ENCODE measurements at places on chromosomes 5 and 9.
A peak's percentile ranks its signal among the peaks of the same experiment; 100 is the strongest.

DNA sequence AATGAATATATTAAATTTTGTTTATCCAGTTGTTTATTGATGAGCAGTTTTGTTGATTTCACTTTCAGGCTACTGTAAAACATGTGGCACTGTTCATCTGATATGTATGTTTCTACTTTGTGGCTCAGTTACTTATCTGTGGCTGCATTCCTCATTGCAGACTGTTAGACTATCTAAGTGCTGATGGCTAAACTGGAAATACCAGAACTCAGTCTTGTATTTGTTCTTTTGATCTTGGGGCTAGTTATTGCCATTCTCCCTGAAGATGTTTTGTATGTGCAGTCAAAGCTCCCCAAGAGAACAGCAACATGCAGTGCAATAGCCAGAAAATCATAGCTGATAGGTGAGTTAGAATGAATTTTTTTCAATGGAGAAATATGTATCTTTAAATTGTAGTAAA, 162.2 kb downstream of the GADD45G start:
- no peak for DNase-seq

DNA sequence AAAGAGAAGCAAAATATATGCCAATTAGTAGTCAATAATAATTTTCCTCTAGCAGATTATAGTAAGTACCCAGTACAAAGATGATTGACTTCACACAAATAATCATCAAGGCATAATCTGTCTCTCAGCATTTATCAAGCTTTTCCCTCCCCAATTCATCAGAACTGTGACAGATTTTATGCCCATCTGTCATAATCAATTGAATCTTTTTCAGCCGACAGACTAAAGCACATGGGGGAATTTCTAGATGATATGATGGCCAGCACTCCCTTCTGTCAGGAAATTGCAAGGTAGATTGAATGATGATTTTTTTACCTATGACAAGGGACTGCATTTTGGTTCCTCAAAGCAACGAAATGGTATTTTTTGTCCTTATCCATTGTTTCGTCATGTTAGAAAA, 227.1 kb upstream of the CYLC2 start:
- no peak for DNase-seq

DNA sequence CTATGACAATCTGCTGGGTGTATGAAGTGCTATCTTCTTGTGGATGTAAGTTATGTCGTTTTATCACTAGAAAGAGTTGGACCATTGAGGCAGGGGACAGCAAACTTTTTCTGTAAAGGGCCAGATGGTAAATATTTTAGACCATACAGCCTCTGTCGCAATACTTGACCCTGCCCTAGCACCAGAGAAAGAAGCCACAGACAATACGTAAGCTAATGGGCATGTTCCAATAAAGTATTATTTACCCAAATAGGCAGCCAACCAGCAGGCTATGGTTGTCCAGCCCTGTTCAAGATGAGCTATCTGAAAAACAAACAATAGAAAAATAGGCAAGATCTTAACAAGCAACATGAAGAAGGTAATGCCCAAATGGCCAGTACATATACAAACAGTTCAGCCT, 36.4 kb downstream of the MTX3 start:
- no peak for DNase-seq

GRCh38 chr5:157217289-157218024, 36.8 kb downstream of the ITK start:
- no peak for DNase-seq

DNA sequence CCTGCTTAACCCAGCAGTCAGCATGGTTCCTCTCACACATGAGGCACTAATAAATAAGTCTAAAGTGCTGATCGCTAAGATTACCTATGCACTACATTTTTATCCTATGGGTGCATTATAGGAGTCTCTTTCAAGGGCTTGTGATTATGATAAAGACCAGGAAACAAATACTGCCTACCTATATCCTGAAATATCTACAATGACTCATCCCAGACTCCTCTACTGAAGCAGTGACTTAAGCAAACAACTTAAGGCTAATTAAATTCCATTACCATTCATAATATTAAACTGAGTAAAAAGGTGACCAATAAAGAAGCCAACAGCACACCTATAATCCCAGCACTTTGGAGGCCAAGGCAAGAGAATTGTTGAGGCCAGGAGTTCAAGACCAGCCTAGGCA, 338.4 kb downstream of the DNAH5 start:
- DNase-seq = no peak

DNA sequence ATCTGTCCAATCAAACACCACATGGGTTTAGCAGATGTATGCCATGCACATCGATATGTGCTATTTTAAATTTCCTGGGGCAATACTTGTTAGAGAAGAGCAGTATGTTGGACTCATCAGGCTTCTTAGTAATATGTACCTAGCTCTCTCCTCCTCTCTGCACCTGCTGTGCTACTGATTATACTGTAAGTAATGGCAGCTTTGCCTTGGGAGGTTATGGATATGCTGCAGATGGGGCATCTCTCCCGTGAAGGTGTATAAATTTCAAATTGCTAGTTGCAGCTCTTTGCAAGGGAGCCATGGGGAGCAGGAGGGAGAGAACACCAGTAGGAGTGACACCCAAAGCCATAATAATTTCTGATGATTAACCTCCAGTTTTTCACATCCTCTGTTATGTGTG, 101.5 kb downstream of the SPATA31D1 start:
- DNase-seq = no peak

DNA sequence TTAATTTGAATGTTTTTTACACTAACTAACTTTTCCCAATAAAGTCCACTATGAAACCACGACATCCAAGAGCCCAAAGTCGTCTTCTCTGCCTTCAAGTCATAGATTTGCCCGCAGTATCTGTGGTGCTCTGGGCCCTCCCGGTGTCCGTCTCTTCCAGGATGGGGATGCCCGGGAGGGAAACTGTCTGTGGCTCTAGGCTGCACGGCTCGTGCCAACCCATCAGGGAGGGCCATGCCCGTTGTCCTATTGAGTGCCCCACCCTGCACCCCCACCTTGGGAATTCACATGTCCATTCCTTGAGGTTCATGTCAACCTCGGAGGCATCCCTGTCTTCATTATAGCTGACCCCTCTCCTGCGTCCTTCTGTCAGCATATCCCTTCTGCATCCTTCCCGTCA, 59.8 kb upstream of the LRRTM2 start:
- no peak for DNase-seq

DNA sequence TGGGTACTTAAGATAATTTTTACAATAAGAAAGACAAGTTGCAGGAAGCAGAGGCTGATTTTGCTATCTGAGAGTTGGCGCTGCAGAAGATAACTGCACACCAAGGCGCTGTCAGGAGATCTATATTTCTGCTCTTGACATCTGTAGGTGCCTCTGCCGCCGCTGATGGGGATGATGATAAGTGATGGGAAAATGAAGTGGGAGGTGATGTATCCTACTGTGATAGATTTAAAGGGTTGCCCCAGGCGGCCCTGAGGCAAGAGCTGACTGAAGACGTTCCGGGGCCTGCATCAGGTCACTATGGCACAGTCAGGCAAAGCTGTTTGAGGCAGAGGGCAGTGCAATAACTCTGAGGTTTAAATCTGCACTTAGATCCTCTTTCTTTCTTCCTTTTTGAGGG, 78.1 kb downstream of the SNCAIP start:
- DNase-seq = no peak

GRCh38 chr9:92245005-92245797, 48.3 kb downstream of the IARS1 start:
- DNase-seq = no peak

- peak; percentile 74 for DNase-seq
These were observed 4.6 kb downstream of the NMRK1 start for GRCh38 chr9:75083188-75083970.

DNA sequence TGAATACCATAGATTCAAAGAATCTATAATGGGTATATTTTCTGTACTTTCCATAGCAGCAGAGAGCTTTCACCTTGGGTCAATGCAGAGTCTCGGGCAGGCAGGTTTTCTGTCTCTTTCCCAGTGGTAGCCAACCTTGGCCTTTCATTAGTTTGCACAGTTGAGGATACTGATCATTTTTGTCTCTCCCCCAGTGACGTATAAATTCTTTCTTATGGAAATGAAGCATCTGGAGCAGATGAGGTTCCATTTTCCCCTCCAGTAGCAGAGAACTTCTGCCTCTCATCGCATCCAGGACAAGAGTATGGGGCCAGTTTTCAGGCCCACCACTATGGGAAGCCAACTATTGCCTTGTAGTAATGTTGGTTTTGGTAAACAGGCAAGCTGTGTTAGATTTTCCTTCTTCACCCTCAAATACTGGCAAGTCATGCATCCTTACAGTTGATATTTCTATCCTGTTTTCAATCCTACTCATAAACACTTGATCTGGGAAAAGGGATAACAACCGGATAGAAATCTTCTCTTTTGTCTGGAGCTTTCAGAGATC, 845.2 kb upstream of the CDH18 start:
- no peak for DNase-seq

DNA sequence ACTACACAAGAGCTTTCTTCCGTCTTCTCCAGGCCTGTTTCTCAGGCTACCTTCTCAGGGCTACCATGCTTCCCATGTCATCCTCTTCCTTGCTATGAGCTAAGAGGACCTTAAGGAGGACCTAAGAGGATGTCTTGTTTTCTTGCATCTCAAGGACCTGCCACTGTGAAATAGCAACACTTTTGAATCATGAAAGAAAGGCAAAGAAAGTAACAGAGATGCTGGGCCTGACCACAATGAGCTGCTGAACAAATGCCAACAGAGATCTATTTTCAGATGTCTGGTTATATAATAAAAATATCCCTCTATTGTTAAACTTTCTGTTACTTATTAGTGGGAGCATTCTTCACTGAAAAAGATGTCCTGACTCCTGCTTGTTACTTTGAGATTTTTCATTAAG, 36.7 kb upstream of the ANXA1 start:
- DNase-seq = no peak

DNA sequence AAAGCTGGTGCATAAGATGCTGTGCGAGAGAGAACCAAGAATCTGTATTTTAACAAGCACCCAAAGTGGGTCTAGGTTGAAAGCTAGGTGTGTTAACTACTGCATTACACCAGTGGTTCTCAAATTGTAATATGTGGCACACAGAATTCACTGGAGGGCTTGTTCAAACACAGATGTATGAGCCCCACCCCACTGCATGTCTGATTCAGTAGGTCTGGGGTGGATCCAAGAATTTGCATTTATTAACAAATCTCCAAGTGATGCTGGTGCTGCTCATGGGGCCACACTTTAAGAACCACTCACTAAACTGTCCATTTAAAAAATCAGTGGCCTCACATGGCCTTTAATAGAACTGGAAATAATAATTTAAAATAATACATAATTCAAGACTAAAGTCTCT, 40.4 kb downstream of the LPAR1 start:
- no peak for DNase-seq

GRCh38 chr5:66966439-66966838, 230.2 kb downstream of the CD180 start:
- DNase-seq = no peak

DNA sequence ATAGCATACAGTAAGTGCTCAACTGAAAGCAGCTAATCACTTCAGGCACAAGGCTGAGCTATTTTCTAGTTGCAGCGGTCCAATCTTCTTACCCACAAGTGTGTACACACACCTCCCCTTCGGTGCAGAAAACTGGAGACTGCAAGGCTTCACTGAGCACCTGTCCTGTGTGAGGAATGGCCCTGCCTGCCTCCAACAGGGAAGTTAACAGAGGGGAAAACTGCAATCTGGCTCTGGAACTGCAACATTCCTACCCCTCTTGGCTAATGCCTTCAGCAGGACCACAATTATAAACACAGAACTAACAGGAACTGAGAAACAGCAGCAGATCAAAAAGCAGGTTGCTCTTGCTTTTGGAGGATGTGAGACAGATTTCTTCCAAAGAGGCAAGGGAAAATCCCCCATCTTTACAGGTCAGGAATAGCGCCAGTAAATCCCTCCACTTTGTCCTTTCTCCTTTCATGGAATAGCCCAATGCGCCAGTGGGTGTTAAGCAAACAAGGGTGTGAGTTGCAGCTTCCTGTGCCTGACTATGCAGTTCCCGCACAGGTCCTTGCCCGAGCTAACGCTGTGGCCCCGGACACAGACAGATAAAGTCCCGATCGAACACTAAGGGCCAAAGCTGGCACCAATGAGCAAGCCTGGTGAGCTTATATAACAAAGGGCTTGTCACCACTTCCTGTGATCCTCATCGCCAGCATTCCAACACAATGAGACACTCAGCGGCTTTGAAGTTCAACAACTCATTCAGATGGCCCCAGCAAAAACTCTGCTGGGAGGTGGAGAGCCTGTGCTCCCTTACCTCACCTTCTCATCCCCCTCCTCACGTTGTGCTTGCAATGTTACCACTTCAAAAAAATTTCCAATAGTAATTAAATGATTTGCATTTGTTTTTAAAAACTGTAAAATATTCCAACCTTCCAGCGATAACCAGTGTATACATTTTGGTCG, 21.5 kb downstream of the SHB start:
- peak; percentile 78 for DNase-seq

GRCh38 chr9:91516081-91516480, 92.4 kb upstream of the NFIL3 start:
- DNase-seq = no peak

GRCh38 chr5:96348536-96348935, 84.5 kb downstream of the PCSK1 start:
- DNase-seq = no peak

DNA sequence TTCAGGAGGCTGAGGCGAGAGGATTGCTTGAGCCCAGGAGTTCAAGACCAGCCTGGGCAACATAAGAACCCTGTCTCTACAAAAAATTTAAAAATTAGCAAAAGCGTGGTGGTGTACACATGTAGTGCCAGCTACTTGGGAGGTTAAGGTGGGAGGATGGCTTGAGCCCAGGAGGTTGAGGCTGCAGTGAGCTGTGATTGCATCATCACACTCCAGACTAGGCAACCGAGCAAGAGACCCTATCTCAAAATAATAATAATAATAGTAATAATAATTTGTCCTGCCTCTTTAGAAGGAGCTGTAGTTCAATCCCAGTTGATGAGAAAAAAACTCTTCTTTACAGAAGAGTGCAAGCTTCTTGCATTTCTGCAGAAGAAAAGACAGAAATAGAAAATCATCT, 10.0 kb upstream of the CD74 start:
- no peak for DNase-seq

- no peak for DNase-seq
These were observed 548.1 kb upstream of the C9orf72 start for GRCh38 chr9:28121366-28121765.

- no peak for DNase-seq
These were observed 136.9 kb upstream of the FBN2 start for GRCh38 chr5:128674837-128675446.

- DNase-seq = peak; percentile 43
These were observed 77.5 kb upstream of the UNC5A start for GRCh38 chr5:176732736-176733405.

- no peak for DNase-seq
These were observed 94.7 kb downstream of the YTHDC2 start for GRCh38 chr5:113608113-113608596.

DNA sequence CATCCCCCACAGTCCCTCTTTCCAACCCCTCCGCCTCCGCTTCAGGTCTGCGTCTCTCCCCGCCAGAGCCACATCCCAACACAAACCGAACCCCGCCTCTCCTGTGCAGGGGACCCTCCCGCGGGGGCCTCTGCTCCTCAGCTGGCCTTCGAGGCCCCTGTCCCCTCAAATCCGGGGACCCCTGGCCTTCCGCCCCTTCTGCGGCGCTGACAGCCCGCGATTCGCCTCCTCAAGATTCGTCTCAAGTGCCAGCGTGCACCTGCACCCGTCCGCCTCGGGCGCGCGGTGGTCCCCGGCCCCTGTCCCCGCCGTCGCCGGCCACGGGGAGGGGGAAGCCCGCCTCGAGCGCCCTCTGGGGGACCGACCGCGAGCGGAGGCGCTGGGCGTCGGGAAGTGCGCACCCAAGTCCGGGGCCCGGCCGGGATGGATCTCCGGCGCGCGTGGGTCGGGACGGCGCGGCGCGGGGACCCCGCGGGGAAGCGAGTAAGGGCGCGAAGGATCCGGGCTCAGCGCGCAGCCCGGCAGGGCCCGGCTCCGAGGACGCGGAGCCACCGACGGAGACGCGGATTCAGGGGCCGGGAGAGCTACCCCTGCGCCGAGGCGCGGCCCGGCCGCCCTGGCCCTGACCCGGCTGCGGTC, 623 bp downstream of the FLT4 start:
- peak; percentile 65 for DNase-seq

Data from upper lobe of right lung (tissue), 1 donor.